GM23248 (cell line): ENCODE measurements at places on chromosomes 2 and 18. TPM values are rescaled to one million over a fixed set of nuclear protein-coding genes. Genes with fewer than 3 reads are reported as not detected.

GRCh38 chr2:126835831-126836230, 62.9 kb upstream of the TEX51 start:
- H3K36me3 ChIP-seq, result no peaks in the 10 kb centered on the region
- no peak overlapping the region for H3K27ac ChIP-seq
- H3K4me1 ChIP-seq, result no peaks in the 10 kb centered on the region
- H3K27me3 ChIP-seq, result no peaks in the 10 kb centered on the region
- H3K4me3 ChIP-seq, result no peak overlapping the region
- no peak for DNase-seq

GRCh38 chr2:1835581-1836201, 91.4 kb upstream of the PXDN start:
- no peaks in the 10 kb centered on the region for H3K36me3 ChIP-seq
- peaks cover 3% of the 10 kb centered on the region for H3K27me3 ChIP-seq
- no peak overlapping the region for H3K4me3 ChIP-seq
- H3K4me1 ChIP-seq, result no peaks in the 10 kb centered on the region

GRCh38 chr2:124180635-124181034, 155.5 kb downstream of the CNTNAP5 start:
- H3K4me1 ChIP-seq, result no peaks in the 10 kb centered on the region
- DNase-seq, result no peak
- H3K36me3 ChIP-seq, result no peaks in the 10 kb centered on the region
- H3K27me3 ChIP-seq, result no peaks in the 10 kb centered on the region

Gene FHL2
- total RNA-seq, result 383 and 404 TPM in 2 replicates

Gene CYRIA
- total RNA-seq, result not detected in 2 replicates

DNA sequence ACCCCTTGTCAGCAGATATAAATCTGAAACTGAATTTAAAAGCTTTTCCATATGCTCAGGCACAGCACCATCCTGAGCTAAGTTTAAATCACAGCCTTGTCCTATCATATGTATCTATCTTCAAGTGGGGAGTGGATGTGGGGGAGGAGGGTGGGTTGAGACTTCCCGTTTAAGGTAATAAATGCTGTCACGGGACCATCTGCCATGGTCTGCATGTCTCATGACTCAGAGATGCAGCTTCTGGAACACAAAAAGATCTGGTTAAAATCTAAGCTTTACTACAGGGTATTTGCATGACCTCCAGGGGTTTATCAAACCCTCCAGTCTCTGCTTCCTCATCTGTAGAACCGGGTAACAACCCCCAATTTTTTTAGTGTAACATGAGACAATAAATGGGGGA, 377.7 kb upstream of the ST6GAL2 start:
- H3K27me3 ChIP-seq, result no peaks in the 10 kb centered on the region
- DNase-seq, result no peak
- H3K27ac ChIP-seq, result no peak overlapping the region

GRCh38 chr2:102893870-102894269, 132.0 kb downstream of the TMEM182 start:
- H3K27me3 ChIP-seq, result no peaks in the 10 kb centered on the region
- H3K4me1 ChIP-seq, result no peaks in the 10 kb centered on the region

Gene RSAD2
- total RNA-seq, result not detected in 2 replicates

Gene PCARE
- total RNA-seq, result not detected in 2 replicates
